Thoracic aorta (tissue), 2 donors: ENCODE measurements at places on chromosomes 6 and 20.

DNA sequence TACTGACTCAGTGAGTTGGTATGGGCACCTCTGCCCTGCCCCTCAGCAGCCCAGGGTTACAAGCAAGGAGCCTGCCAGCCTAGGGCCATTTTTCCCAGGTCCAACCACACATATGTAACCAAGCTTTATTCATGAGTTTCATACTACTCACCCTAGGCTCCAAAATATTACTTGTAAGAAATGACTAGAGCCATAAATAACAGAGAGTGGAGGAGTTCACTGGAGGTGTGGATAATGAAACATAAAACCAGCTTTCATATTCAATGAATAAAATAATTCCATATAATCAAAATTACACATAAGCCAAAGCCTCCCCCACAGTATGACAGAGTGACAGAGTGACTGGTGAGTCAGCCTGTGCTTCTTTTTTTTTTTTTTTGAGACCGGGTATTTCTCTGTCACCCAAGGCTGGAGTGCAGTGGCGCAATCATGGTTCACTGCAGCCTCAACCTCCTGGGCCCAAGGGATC is 229.8 kb upstream of the SASH1 start:
- no peak for DNase-seq

GRCh38 chr6:211871-212497 is 80.3 kb upstream of the DUSP22 start:
- no peak for DNase-seq

DNA sequence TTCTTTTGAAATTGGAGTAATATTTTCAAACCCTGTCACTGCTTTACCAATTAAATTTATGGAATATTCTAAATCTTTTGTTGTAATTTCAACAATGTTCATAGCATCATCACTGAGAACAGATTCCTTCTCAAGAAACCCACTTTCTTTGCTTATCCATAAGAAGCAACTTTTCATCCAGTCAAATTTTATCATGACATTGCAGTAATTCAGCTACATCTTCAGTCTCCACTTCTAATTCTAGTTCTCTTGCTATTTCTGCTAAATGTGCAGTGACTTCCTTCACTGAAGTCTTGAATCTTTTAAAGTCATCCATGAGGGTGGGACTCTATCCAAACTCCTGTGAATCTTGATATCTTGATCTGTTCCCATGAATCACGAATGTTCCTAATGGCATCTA is 132.4 kb downstream of the INSM1 start:
- no peak for DNase-seq

- no peak for DNase-seq
Measured at GRCh38 chr6:41630069-41630468, 8.2 kb upstream of the MDFI start.

- no peak for DNase-seq
Measured at GRCh38 chr20:5044075-5044620, 42.8 kb upstream of the SLC23A2 start.

DNA sequence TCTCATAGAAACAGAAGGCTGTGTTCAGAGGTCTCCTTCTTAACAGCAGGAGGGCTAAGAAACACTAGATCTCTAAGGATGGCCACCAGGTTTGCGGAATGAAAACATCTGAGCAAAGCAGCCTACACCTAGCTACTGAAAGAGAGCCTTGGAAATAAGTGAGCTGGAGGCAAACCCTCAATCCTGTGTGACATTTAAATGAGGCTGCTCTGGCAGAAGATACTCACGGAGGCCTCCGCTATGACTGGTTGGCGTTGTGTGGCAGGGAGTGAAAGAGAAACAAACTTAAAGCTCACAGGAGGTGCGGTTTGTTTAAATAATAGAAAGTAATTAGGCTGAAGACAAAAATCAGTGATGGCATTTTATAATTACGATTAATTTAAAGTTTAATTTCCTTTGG is 162.0 kb upstream of the RNF217 start:
- no peak for DNase-seq
